ENCODE measurements at places on chromosomes 2 and 18.

- no peak for DNase-seq
Measured at GRCh38 chr2:150127346-150127990, 360.0 kb downstream of the RND3 start.

GRCh38 chr2:225632351-225632750, 232.8 kb downstream of the NYAP2 start:
- no peak for DNase-seq

DNA sequence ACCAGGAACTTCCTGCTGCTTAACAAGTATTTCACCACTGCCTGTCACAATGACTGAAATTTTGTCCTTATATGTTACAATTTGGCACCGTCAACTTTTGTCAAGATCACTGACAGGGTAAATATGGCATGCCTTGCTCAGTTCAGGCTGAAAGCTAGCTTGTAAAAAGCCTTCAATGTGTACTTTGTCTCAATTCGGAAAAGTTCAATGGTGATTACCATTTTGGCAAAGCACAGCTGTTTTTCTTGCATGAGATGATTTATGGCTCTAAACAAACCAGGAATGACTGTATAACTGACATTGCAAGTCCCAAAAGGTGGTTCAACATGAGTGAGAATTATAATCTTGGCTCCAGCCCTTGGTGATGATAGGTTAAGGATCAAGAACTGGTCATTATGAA, 1255.2 kb downstream of the CNTNAP5 start:
- DNase-seq, result peak; percentile 64

DNA sequence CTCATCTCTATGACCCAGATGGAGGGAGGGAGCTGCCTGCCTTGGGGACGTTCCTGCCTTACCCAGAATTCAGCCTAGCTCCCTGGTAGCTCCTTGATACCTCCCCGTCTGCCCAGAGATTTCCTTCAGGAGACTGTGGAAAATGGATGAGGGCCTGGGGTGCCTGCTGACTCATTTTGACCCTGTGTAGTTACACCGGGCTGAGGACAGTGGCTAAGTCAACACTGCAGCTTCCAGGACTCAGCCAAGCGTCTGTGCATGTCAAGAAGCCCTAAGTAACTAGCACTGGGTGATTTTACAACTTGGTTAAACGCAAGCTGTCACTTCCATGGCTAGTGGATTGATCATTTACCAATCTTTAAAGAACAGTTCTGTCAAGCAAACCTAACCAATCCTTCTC, 23.3 kb upstream of the EPAS1 start:
- DNase-seq, result no peak

DNA sequence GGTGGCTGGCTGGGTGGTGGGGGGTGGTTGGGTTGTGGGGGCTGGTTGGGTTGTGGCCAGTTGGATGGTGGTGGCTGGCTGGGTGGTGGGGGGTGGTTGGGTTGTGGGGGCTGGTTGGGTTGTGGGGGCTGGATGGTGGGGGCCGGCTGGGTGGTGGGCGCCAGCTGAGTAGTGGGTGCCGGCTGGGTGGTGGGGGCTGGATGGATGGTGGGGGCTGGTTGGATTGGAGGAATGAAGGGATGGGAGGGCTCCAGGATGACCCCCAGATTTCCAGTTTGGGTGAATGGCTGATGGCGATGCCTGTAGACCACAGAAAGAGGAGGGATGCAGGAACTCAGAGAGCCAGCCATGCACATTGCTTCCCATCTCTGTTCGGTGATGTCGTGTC, 26.8 kb upstream of the GPR17 start:
- DNase-seq, result no peak

- DNase-seq, result no peak
Measured at GRCh38 chr2:110852541-110853263, 120.3 kb downstream of the ACOXL start.

GRCh38 chr2:225100269-225100668, 58.0 kb upstream of the DOCK10 start:
- DNase-seq, result no peak

GRCh38 chr2:191835539-191836350, 11.1 kb downstream of the CAVIN2 start:
- DNase-seq, result no peak

DNA sequence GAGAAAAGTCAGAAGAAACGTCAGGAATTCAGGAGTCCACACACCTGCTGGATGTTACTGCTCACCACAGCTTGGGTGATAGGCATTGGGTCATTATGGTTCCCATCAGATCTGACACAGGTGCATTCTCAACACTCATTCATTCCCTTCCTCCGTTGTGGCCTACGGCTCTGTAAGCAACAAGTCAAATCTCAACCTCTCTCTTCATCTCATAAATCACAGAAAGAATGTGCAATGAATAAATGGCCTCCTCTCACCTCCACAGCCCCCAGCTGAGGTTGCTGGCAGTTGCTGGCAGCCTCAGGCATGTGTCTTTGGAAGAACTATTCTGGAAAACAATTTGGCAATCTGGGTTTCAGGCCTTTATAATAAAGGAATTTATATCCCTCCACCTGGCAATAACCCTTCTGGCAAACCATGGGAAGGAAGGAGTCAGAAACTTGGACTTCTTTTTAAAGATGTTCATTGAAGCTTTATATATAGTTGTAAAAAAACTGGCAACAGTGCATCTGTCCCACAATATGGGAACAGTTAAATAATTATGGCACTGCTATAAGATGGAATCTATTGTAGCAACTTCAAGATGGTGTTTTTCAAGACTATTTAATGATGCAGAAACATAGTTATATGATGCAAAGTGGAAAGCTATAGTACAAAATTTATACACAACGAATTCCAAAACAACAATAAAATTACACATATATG, 175.4 kb downstream of the ANAPC1 start:
- no peak for DNase-seq

- no peak for DNase-seq
Measured at GRCh38 chr2:197673606-197674005, 1.8 kb downstream of the RFTN2 start.

All from NCI-H2081 treated with DMSO at 0.1 percent for 48 hours (cell line).